ENCODE measurements at places on chromosomes 1 and 21. TPM values are rescaled to one million over a fixed set of nuclear protein-coding genes. Genes with fewer than 3 reads are reported as not detected.

The C1QTNF12 gene
- 1.7 TPM for total RNA-seq

The CRP gene
- total RNA-seq = not detected

The PLA2G2C gene
- not detected for total RNA-seq

The TEX35 gene
- total RNA-seq = not detected

The TSPAN2 gene
- total RNA-seq = 1.6 TPM

The ANKRD35 gene
- total RNA-seq = not detected

The AZIN2 gene
- total RNA-seq = 0.62 TPM

The TMEM125 gene
- total RNA-seq = not detected

The RAB29 gene
- total RNA-seq = 11.1 TPM

The SELP gene
- total RNA-seq = not detected

The OSCP1 gene
- total RNA-seq = 7.0 TPM

The B4GALT2 gene
- total RNA-seq = 72.3 TPM

The PNRC2 gene
- total RNA-seq = 35.6 TPM

The BRINP3 gene
- total RNA-seq = not detected

The ARTN gene
- total RNA-seq = 0.18 TPM

The TAGLN2 gene
- total RNA-seq = 941 TPM

The GPATCH2 gene
- total RNA-seq = 8.8 TPM

The PLCH2 gene
- total RNA-seq = 0.28 TPM

The AMY1A gene
- total RNA-seq = not detected

The RIMS3 gene
- total RNA-seq = 1.7 TPM

The SLC9A1 gene
- 16.5 TPM for total RNA-seq

The DDAH1 gene
- 7.0 TPM for total RNA-seq

The PARP1 gene
- total RNA-seq = 119 TPM

The COL8A2 gene
- 0.15 TPM for total RNA-seq

The NBPF3 gene
- total RNA-seq = 8.0 TPM

The HEYL gene
- 3.0 TPM for total RNA-seq

The DMRTA2 gene
- 0.06 TPM for total RNA-seq

The KCNE2 gene
- not detected for total RNA-seq

The LCK gene
- total RNA-seq = not detected

The MLLT11 gene
- 14.6 TPM for total RNA-seq

The P3H1 gene
- 27.5 TPM for total RNA-seq

The KCND3 gene
- not detected for total RNA-seq

The ERMAP gene
- total RNA-seq = 3.8 TPM

The AP4B1 gene
- total RNA-seq = 8.8 TPM

The TMCC2 gene
- total RNA-seq = 1.6 TPM

The LCE1C gene
- not detected for total RNA-seq

The IVL gene
- not detected for total RNA-seq

The KCNC4 gene
- total RNA-seq = 4.3 TPM

The MXRA8 gene
- 0.61 TPM for total RNA-seq

The CFAP74 gene
- total RNA-seq = not detected

The STYXL2 gene
- not detected for total RNA-seq

The MYBPHL gene
- total RNA-seq = not detected

The S1PR1 gene
- total RNA-seq = 0.13 TPM

The KRTAP10-11 gene
- total RNA-seq = not detected

The DLGAP3 gene
- total RNA-seq = 0.22 TPM

The ERICH3 gene
- total RNA-seq = not detected

The BLACAT1 gene
- total RNA-seq = 0.03 TPM
